ENCODE measurements at places on chromosomes 2 and 18.

DNA sequence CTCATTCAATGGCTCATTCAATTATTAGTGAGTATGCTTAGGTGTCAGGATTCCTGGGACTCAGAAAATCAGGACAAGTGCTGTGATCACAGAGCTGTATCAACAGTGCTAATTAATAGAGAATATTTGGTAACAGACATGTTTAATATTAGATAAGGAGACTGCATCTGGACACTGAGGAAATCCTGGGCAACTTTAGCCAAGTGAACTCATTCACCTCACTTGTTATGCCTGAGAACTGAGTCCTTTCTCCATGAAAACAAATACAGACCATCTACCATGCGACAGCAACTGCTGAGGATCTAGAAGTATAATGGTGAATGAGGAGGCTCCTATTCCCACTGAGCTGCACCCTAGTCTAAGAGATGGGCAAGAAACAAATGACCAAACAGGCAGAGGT lies 23.1 kb upstream of the ATP8B1 start:
- no peak for DNase-seq

DNA sequence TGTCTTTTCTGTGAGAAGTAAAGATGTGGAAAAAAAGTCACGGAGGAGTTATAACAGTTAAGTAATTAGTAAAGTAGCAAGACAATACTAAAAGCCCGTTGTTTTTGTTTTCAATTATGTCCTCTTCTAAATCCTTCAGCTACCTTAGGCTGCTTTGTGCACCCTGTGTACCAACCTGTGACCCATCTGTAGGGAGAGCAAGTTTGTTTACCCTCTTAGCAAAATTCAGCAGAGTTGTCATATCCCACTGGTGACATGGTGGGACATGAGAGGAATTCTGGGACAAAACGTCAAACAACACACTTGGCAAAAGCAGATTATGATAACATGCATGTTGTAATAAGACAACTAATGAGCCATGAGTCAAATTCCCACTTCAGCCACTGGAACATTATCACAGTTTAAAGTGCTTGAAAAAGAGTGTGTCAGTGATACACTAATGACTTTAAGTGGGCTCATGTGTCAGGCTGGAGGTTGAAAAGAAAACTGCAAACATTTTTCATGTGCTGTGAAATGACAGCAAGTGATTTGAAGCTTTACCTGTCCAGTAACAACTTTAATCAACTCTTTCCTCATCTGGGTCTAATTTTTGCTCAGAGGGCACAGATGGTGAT lies 392.8 kb upstream of the ACVR2A start:
- no peak for DNase-seq

GRCh38 chr2:188909036-188909435 lies 65.1 kb upstream of the COL3A1 start:
- no peak for DNase-seq

GRCh38 chr2:173874003-173874893 lies 90.9 kb downstream of the SP3 start:
- no peak for DNase-seq

DNA sequence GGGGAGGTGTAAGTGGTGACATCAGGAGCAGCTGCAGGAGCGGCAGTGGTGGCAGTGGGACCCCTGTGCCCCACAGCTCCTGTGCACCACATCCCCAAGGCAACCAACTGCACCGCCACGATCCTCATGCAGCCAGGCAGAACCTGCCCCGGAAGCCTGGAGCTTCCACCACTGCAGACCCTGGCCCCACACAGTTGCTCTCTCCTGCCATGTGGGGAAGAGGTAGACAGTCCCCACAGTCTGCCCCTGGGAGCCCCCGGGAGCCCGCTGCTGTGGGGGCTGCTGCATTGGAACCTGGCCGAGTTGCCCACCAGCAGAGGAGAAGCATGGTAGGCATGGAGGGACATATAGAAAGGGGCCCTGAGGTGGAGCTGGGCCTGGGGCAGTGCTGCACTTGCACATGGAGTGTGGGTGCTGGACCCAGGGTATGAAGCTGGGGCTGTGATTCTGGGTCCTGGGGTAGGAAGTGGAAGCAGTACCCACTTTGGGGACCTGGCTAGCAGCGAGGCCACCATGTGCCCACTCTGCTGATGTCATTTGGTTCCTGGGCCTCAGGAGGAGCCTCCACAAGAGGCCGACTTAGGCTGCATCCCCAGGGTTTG lies 623.3 kb upstream of the LRRTM4 start:
- no peak for DNase-seq

DNA sequence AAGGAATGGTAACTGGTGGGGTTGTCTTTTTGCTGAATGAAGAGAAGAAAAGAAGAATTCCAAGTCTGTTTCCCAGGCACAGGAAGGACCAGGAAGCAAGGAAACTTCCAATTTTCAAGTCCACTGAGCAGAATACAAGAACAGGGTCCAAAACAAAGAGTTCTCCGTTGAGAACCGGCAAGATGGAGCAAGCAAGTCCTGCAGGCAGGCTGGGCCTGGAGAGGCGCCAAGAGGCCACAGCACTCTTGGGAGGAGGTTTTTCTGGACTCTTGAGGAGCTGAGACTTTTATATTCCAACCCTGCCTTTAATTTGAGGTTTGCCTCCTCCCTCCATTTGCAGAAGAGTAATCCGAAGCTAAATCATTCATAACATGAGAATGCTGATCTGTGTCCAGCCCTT lies 224.5 kb downstream of the IKZF2 start:
- DNase-seq: no peak

- DNase-seq: no peak
Measured at GRCh38 chr18:12441475-12442034, 33.8 kb downstream of the PRELID3A start.

DNA sequence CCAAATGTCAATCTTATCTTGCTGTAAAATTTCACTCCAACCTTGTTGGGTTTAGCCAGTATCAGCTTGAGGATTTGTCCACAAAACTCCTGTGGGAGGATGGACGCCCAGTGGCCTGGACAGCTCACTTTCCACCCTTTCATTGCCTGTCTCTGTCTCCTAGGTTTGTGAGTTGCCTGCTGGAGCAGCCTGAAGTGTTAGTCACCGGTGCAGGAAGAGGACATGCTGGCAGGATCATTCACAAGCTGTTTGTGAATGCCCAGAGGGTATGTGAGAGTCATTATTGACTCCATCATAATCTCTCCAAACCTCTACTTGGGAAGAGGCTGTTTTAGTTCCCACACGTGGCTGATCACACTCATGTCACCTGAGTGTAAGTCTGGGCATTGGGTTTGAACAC lies 112.3 kb downstream of the RAB3GAP1 start:
- no peak for DNase-seq

DNA sequence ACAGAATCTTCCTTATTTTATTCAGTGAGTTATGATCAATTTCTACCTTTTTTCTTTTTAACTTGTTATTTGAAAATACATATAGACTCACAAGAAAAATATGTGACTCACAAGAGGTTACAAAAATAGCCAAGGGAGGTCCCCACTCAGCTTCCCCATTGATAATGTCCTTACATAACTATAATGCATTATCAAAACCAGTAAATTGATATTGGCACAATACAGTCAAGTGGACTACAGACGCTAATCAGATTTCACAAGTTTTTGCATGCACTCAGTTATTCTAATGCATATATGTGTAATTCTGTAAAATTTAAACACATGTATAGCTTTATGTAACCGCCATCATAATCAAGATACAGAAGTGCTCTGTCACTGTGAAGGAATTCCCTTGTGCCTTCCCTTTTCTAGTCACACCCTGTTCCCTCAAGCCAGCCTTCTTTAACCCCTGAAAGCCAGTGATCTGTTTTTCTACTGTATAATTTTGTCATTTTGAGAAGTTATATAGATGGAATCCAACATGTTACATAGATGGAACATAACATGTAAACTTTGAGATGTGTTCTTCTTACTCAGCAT lies 118.4 kb downstream of the ALMS1 start:
- DNase-seq: no peak

GRCh38 chr18:48393170-48393569 lies 16.0 kb downstream of the ZBTB7C start:
- no peak for DNase-seq

GRCh38 chr18:12531749-12532148 lies 124.0 kb downstream of the PRELID3A start:
- DNase-seq: peak; percentile 22

DNA sequence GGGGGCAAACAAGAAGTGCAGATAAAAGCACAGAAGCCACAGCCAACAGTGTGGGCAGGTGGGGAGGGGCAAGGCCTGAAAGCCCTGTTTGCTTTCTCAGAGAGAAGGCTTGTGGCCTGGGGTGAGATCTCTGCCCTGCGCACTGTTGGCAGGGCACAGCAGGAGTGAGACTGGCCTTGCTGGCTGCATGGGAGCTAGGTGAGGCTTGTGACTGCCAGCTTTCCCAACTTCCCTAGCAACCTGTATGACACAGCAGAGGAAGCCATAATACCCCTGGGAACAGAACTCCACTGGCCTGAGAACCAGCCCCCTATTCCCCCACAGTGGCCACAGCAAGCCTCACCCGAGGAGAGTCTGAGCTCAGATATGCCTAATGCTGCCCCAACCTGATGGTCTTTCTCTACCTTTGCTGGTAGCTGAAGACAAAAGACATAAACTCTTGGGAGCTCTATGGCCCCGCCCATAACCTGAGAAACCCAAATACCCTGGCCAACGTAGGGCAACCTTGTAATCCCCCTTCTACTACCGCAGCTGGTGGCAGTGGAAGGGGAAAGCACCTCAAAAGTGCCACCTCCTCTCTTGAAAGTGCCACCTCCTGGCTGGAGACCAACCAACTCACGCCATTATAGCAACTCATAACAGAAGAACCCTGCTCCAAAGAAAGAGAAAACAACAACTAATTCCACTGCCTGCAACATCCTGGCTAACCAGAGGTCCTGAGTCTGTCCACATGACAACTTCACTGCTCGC lies 44.4 kb downstream of the LCT start:
- no peak for DNase-seq

- no peak for DNase-seq
Measured at GRCh38 chr2:86443631-86444350, 2.6 kb downstream of the KDM3A start.

GRCh38 chr18:31825772-31826171 lies 65.1 kb upstream of the SLC25A52 start:
- no peak for DNase-seq

- DNase-seq: no peak
Measured at GRCh38 chr2:238776003-238776760, 71.7 kb upstream of the TWIST2 start.

DNA sequence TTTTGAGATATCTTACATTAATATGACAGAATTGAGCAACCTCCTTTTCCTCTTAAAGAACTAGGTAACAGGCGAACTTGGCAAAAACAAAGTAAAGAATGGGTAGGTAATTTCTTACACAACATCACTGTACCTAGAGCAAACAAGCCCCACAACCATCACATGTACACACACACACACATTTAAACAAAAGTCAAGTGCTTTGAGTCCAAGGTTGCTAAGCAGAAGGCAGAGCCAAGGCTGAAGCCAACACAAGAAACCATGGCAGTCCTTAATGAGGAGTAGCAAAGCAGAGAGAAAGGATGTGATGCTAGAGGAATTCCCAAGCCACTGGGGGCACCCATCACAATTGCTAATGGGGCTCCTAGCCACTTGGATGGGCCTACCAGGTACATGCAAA lies 164.1 kb downstream of the PAX3 start:
- DNase-seq: no peak

DNA sequence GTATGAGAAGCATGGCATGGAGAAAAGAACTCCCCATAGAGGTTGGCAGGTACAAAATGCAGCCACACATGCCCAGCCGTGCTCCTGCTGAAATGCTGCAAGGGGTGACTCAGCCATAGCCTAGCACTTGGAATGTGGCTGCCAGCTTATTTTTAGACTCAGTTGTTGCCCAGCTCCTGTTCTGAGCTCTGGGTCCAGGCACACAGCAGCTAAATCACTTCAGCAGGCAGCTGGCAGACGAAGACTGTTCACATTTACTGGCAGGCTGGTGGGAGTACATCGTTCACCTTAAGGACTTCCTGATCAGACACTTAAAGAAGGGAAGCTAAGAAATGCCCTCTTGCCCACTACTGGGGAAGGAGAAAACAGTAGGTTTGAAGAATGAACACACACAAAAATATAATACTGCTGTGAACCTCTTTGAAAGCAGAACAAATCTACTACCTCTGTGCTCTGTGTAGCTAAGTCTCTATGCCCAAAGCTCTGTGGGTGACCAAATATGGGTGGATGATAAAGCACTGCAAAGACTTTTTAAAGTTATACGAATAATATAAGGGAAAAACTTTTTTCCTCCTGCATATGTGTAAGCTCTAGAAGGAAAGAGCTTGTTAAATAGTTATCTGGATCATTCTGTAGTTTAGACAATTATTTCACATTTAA lies 146.1 kb downstream of the LNPK start:
- no peak for DNase-seq

DNA sequence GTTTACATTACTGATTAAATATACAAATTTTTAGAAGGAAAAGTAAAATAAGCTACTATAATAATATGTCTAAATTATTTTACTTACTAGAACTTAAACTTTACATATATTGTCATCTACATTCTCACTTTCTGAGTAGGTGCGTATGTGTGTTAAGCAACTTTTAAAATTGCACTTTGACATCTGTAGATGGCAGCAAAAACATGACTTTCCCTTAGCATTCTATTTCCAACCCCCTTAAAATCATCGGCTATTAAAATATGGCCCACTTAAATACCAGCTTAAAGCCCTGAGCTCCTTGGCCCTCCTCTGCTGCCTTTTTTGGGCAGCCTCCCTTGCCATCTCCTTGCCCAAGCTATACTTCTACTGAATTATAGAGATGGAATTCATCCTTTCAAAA lies 78.0 kb downstream of the UPP2 start:
- DNase-seq: peak; percentile 12

GRCh38 chr18:38241216-38241615 lies 675.6 kb upstream of the CELF4 start:
- no peak for DNase-seq

DNA sequence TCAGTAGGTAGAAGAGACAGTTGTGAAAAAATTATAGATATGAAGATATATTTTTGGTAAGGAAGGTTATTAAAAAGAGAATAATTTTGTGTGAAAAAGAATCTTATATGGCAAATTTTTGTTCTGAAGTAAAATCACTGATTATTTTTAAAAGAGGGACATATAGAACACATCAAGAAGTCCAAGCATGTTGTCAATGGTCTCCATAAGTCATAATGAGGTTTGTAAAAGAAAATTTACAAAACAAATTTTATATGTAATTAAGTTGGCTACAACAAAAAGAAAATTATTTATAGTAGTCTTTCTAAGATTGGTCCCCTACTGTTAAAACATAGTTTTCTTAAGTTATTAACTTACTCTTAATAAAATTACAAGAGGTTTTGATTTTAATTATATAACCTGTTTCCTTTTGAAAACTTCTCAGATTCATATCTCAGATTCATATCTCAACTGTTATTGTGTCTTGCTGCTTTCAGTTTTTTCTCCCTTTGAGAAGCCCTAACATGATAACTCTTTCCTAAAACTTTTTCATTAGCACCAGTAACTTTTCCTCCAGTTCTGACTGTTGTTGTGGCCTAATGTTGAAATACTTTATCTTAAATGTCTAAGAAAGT lies 81.2 kb downstream of the SH3YL1 start:
- DNase-seq: no peak

GRCh38 chr2:113257516-113258264 lies 21.0 kb downstream of the PAX8 start:
- DNase-seq: no peak

All from renal pelvis (tissue), 12 donors.